ENCODE measurements at places on chromosomes 6 and 20.

DNA sequence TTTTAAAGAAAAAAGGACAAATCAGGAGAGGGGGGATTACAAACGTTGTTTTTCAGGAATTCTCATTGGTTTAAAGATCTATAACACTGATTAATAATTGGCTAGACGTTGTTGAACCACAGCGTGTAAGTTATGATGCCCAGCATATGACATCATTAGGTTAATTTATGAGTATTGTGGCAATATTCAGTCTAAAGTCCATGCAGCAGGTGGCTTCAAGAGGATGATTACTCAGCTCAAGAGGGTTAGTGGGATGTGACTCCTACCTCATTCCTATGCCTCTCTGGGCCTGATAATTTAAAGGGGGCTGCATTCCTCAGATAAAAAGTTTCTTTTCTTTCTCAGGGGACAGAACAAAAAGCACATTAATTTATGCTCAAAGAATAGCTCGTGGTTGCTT, 1309.0 kb downstream of the EPHA7 start:
- DNase-seq, result no peak

GRCh38 chr20:46272389-46273047, 35.8 kb downstream of the CDH22 start:
- no peak for DNase-seq

GRCh38 chr20:60700728-60701127, 551.3 kb upstream of the CDH4 start:
- DNase-seq, result no peak

- no peak for DNase-seq
Observed at GRCh38 chr20:24470746-24471582, 1.5 kb downstream of the SYNDIG1 start.

DNA sequence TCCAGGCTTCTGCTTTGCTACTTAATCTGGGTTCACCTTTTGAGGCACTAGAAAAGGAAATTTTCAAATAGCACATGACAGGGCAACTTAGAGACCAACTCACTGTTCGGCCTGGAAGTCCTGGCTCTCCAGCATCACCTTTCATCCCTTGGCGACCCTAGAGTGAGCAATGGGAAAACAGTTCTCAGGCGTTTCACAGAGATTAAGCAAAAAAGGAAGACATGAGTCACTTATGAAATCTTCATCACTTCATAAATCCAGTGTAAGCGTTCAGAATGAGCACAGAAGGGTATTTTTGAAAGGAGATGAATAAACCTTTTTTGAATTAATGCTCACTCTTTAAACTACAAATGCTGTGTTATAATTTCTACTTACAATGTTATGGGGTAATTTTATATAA, 104.0 kb downstream of the COL12A1 start:
- no peak for DNase-seq

DNA sequence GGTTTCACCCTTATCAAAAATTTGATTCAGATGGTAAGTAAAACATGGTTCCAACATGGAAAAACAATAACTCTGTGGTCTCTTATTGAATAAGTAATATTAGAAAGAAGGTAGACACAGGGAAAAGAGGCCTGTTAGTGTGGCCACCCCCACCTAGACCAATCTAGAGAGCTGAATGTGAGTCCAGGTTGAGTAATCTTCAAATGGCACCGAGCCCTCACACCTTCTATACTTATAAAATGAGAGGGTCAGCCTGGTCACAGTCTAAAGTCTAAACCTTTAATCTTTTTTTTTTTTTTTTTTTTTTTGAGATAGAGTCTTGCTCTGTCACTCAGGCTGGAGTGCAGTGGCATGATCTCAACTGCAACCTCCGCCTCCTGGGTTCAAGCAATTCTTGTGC, 6.9 kb downstream of the FAM184A start:
- no peak for DNase-seq

- DNase-seq, result no peak
Observed at GRCh38 chr20:52269321-52269720, 77.7 kb upstream of the ZFP64 start.

DNA sequence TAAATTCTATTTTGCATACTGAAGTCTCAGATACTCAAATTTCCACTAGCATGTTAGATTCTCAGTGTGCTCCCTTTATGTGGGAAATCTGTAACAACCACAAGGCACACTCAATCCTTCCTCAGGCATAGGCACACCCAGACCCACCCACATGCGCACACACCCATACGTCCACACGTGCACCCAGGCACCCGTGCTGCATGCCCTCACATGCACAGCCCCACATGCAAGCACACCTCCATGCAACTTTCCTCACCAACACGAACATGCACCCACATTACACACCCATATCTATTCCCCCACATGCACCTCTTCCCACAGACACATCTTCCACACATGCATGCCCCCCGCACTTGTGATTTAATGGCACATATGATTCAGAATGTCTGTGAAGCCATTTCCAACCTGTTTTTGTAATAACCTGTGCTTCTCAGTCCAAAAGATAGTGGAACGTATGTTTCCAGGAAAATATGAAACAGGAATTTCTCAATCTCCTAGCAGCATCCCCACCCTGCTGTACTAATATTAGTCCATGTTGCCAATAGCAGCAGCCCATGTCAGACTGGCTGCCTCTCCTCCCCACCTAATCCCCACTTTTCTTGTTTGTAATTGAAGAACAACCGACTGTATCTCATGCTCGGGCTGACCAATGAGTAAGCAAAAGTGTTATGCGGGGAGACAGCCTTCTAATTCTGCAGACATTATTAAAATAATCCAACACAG, 11.3 kb upstream of the CYP24A1 start:
- DNase-seq, result no peak

- no peak for DNase-seq
Observed at GRCh38 chr6:22613695-22614094, 44.3 kb downstream of the HDGFL1 start.

GRCh38 chr6:116446399-116446798, 14.8 kb upstream of the CALHM6 start:
- no peak for DNase-seq

- no peak for DNase-seq
Observed at GRCh38 chr6:97294451-97294850, 11.4 kb upstream of the MMS22L start.

- DNase-seq, result no peak
Observed at GRCh38 chr6:35094183-35094582, 47.0 kb downstream of the TCP11 start.

- DNase-seq, result no peak
Observed at GRCh38 chr20:20797521-20798310, 85.3 kb upstream of the RALGAPA2 start.

DNA sequence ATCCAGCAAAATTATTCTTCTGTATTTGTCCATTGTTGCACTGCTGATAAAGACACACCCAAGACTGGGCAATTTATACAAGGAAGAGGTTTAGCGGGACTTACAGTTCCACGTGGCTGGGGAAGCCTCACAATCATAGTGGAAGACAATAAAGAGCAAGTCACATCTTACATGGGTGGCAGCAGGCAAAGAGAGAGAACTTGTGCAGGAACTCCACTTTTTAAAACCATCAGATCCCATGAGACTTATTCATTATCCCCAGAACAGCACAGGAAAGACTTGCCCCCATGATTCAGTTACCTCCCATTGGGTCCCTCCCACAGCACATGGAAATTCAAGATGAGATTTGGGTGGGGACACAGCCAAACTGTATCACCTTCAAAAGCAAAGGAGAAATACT, 286.5 kb upstream of the ECI2 start:
- no peak for DNase-seq

GRCh38 chr6:125887372-125887771, 69.2 kb upstream of the HINT3 start:
- DNase-seq, result no peak

- DNase-seq, result no peak
Observed at GRCh38 chr20:41509316-41510200, 108.6 kb downstream of the CHD6 start.

DNA sequence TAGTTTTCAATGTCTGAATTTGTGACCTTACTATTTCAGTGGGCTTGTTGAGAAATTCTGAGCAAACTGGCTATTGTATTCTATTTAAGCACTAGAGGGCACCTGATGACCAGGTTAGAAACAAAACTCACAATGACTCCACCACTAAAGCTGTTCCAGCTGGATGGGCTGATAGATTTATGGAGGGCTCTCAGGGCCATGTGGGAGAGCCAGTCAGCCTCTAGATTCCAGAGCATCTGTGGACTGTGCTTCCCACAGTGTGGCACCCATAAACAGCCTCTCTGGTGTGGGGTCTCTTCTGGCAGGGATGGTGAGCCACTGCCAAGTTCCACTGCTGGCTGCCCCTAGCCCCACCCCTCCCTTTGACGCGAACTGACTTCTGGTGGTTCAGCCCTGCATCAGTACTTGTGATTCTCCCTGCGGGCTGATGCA, 29.2 kb downstream of the C6orf58 start:
- DNase-seq, result no peak

- no peak for DNase-seq
Observed at GRCh38 chr6:36131511-36132245, 1.4 kb downstream of the MAPK13 start.

GRCh38 chr6:37016995-37017394, 11.5 kb downstream of the FGD2 start:
- no peak for DNase-seq

DNA sequence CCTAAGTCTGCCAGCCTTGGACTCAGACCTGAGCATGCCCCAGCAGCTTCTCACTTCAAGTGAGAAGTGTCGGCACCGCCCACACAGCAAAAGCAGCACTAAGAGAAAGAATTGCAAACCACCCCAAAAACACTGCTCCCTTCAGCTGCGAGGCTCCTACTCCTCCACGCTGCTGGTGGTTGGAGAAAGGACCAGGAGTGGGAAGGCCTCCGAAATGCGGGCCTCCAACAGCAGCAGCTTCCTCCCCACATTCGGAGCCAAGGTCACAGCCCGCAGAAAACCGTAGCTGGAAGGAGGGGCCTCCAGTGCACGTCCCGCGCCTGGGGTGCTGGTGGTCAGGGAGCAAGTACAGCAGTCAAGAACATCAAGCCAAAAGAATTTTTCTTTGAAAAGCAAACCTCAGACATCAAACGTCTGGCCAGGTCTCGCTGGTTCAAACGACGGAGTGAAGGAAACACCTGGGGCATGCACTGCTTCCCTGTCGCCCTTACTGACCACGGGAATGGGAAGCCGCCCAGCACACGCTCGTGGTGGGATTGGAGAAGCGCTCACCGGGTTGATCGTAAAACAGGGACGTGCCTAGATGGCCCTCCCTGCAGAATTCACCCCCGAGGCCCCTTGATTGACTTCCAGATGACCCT, 185.6 kb upstream of the CST7 start:
- DNase-seq, result no peak

GRCh38 chr20:57890202-57890800, 180.5 kb upstream of the PMEPA1 start:
- DNase-seq, result no peak

All from omental fat pad (tissue), 4 donors.